ENCODE measurements at places on chromosomes 13 and 19. TPM values are rescaled to one million over a fixed set of nuclear protein-coding genes. Genes with fewer than 3 reads are reported as not detected.

Gene NTF4
- total RNA-seq = not detected

Gene GPATCH1
- total RNA-seq = 14.1 TPM

Gene RTBDN
- not detected for total RNA-seq

Gene GJB2
- total RNA-seq = 2.9 TPM

Gene NXNL1
- not detected for total RNA-seq

Gene DAZAP1
- total RNA-seq = 239 TPM

Gene ATP4B
- not detected for total RNA-seq

Gene GJA3
- total RNA-seq = not detected

Gene KLK15
- not detected for total RNA-seq

Gene KANK3
- total RNA-seq = 2.2 TPM

Gene COL4A2
- not detected for total RNA-seq

Gene TMEM255B
- 2.9 TPM for total RNA-seq

Gene RETN
- 0.55 TPM for total RNA-seq

Gene C19orf73
- total RNA-seq = 0.68 TPM

Gene KCNN4
- 39.9 TPM for total RNA-seq

Gene ZNF772
- total RNA-seq = 2.9 TPM

Gene ERICH6B
- not detected for total RNA-seq

Gene PDX1
- not detected for total RNA-seq

Gene SIAH3
- total RNA-seq = 0.14 TPM

Gene FGF21
- not detected for total RNA-seq

Gene PCSK4
- total RNA-seq = 2.2 TPM

Gene ZNF836
- total RNA-seq = 15.2 TPM

Gene FFAR3
- 0.16 TPM for total RNA-seq

Gene PLK5
- total RNA-seq = not detected

Gene C19orf67
- total RNA-seq = 0.30 TPM

Gene DHDH
- total RNA-seq = 0.52 TPM

Gene FUZ
- 11.5 TPM for total RNA-seq

Gene THSD8
- total RNA-seq = 26.6 TPM

Gene MEIOSIN
- total RNA-seq = not detected
